Brain microvascular endothelial cell (primary cell): ENCODE measurements at places on chromosomes 1 and 21.

DNA sequence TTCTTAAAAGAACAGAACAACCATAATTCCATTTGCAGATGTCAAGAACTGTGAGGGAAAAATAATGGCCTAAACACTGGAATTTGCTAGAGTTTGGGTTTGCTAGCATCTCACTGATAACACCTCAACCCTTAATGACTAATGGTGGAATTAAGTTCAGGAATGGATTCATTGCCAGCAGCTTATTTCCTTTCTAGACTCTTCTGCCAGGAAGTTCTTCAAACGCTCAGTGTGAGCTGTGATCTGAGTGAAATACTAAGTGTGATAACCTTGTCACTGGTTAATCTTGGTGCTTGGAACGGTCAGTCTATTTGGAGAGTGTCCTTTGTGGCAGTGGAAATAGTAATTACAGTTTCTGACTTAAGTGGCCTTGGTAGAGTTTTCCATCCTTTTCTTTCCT lies 21.6 kb upstream of the PLEKHM2 start:
- DNase-seq: no peak

DNA sequence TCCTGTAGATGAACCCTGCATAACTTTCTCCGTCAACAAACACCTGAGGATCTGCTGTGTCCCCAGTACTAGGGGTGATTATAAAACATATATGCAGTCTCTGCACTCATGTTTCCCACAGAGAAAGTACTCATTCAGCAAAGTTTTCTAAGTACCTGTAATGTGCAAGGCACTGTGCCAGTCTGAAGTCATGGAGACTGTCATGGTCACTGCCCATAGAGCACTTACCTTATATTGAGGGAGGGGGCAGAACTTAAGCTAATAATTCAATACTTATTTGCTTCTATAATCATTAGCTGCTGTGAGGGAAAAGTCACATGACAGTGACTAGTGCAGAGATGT lies 41.2 kb downstream of the MAP3K21 start:
- DNase-seq: no peak

- no peak for DNase-seq
Observed at GRCh38 chr1:60359431-60359830, 285.9 kb upstream of the C1orf87 start.

- no peak for DNase-seq
Observed at GRCh38 chr1:81391125-81391828, 409.5 kb upstream of the ADGRL2 start.

GRCh38 chr1:154536570-154536969 lies 21.9 kb downstream of the UBE2Q1 start:
- no peak for DNase-seq

- DNase-seq: no peak
Observed at GRCh38 chr1:99529002-99529401, 116.9 kb upstream of the PALMD start.

DNA sequence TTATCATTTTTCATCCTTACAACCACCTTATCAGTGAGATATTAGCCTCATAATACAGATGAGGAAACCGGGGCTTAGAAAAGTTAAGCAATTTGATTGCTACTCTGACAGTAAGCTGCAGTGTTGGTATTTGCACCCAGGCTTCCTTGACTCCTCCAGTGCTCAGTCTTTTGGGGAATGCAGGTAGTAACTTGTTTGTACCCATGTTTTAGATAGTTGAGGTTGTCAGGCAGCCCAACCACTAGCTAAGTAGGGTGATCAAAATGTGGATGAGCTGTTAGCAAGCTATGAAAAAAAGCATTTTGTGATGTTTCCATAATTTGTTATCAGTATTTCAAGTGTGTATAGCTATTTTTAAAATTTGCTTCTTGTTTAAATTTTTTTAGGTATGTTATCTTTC lies 80.8 kb downstream of the SASS6 start:
- DNase-seq: no peak

GRCh38 chr1:203626910-203627246 lies 246 bp downstream of the ATP2B4 start:
- DNase-seq: no peak

DNA sequence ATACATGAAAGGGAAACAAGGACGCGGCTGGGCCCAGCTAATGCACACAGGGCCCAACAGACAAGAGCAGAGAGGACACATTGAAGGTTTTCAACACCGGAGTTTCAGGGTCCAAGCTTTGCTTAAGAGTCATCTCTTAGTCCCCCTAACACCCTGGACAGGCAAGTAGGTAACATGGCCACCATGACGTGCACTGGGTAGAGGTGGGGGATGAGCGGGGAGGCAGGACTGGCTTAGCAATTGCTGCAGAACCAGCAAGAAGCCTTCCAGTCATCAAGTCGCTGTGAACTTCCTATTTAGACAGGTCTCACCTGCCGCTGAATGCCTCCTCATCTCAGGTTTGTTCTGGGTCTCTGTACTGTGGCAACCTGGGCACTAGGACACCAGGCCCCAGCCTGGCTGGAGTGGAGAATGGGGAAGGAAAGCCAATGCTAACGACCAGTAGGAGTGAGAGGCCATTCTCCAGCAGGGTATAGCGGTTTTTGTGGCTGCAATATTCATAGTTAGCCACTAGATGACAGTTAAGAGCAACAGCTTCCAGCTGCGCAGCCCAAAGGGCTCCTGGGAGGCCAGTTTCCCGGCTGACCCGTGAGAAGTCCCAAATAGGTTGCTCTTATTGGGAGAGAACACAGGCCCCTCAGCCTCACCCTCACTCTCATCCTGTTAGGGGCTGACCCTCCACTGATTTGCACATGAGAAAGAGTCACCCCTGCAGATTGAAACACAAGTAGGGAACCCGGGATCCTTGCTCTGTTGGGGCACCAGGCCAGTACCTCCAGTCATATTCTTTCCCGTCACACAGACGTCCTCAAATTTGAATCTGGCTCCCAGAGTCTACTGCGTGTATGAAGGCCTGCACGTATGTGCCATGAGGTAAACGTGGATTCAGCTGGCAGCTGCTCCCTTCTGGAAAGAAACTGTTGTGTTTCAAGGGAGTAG lies 6.0 kb upstream of the PIGC start:
- DNase-seq: peak; percentile 56

DNA sequence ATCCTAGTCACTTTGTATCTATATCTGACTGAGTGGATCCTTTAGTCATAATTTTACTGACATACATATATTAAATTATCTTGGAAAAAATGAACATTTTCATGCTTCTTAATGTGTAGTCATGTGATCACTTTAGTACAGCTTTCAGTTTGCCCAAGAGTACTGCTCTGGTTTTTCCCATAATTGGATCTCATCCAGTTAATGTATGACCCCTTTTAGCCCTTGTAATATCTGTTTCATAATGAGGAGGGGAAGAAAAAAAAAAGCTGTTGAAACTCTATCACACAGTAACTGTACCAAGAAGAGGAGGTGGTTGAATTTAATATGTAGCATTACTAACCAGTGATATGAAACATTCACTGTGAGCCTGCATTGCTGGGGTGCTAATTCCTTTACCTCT lies 328.7 kb downstream of the PTPRC start:
- no peak for DNase-seq

DNA sequence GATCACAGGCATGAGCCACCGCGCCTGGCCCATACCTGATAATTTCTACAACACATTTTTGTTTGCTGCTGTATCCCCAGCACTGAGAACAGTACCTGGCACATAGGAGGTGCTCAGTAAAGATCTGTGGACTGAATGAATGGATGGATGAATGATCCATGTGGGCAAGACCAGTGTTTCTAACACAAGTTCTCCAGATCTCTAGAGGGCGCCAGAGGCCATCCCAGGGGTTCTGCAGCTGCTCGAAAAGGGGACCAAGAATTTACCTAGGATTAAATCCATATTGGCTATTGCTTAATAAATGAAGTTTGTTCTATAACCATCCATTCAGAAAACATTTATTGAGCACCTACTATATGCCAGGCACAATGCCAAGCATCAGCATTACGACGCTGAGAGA lies 167.7 kb downstream of the ACTL8 start:
- DNase-seq: peak; percentile 25

GRCh38 chr1:154837672-154838171 lies 32.4 kb downstream of the KCNN3 start:
- DNase-seq: no peak

DNA sequence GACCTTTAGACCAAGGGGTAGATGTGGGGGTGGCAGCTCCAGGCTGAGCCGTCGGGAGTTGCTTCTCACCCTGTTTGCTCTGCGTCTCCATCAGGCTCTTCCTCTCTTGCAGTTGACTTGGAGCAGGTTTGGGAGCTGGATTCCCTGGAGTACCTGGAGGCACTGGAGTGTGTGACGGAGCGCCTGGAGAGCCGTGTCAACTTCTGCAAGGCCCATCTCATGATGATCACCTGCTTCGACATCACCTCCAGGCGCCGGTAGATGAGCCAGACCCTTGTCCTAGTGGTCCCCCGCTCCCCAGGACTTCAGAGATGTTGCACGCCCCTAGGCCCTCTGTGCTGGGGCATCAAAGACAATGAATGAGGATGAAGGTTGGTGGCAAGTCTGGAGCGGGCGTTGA lies 547.6 kb downstream of the KIF26B start:
- DNase-seq: no peak

DNA sequence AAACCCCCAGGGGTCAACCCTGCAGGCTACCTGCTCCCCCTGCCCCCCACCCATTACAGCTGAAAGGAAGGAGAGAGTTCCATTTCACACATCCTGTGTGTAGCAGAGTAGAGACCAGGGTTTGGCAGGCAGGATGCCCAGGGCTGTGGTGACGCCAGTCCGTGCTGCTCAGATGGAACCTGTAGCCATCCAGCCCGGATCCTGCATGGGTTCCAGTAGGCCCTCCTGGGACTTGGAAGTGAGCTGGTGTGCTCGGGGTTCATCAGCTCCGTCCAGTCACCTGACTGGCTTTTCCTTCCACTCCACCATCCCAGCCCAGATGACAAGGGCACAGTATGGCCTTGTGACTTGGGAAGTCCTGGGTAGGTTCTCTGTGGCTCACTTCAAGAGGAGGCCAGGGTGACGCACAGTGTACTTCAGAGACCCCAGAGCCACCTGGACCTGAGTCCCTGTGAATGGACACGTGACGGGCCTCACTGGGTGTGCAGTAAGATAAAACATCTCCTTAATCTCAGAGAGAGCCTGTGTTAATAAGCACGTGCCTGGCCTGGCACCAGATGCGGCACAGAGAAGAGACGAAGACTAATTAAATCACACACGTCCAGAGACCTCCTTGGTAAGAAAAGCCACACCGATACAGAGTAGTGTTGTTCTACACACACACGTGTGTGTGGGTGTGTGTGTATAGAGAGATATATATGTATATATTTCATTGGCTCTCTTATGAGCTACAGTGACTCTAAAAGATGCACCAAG lies 16.0 kb downstream of the ITPKB start:
- DNase-seq: no peak

DNA sequence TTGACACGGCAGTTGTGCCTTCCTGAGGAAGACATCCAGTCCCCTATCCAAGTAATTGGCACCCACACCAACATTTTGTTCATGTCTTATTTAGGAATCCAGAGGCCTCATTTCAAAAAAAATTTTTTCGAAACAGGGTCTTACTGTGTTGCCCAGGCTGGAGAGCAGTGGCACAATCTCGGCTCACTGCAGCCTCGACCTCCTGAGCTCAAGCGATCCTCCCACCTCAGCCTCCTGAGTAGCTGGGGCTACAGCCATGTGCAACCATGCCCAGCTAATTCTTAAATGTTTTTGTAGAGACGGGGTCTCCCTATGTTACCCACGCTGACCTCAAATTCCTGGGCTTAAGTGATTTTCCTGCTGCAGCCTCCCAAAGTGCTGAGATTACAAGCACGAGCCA lies 9.2 kb upstream of the TRNP1 start:
- DNase-seq: no peak

GRCh38 chr1:109890115-109890953 lies 20.3 kb upstream of the CSF1 start:
- DNase-seq: no peak

- DNase-seq: no peak
Observed at GRCh38 chr1:56703747-56704146, 58.6 kb downstream of the PRKAA2 start.

GRCh38 chr1:53134042-53134485 lies 8.4 kb downstream of the SLC1A7 start:
- no peak for DNase-seq

- DNase-seq: no peak
Observed at GRCh38 chr1:15507278-15507677, 16.7 kb downstream of the CASP9 start.

- peak; percentile 42 for DNase-seq
Observed at GRCh38 chr1:47906009-47906432, 91.2 kb downstream of the TRABD2B start.

DNA sequence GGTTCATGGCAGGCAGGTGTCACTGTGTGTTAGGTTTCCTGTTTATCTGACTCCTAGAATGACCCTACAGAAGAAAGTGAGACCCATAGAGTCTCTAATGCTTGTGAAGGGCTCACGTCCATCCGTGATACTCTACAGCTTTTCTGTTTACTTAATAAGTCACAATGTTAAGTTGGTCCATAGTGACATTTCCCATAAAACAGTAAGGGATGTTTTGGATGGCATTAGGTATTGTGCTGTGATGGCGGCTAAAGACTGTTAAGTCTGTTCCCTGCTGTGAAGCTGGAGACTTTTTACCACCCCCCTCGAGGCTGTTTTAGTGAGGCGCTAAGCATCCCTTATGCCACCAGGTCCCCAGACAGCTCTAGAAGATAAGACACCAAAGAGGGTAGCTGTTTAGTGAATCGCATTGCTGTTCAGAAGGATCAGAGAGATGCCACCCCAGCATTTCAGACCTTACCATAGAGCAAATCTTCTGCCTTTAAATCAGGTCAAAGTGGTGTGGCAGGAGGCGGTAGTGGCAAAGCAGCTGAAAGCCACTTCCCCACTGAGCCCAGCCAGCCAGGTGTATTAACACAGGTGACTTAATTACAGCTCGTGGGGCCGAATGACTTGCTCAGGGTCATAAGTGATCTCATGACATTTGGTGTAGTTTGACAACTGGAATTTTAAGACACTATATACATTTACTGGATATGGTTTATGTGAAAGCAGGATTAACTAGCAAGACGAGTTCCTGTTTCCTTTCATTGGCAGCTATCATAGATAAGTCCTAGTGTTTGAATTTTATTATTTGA lies 25.0 kb downstream of the SLC37A1 start:
- no peak for DNase-seq

- DNase-seq: peak; percentile 55
Observed at GRCh38 chr1:192831706-192832355, 23.0 kb downstream of the RGS2 start.

DNA sequence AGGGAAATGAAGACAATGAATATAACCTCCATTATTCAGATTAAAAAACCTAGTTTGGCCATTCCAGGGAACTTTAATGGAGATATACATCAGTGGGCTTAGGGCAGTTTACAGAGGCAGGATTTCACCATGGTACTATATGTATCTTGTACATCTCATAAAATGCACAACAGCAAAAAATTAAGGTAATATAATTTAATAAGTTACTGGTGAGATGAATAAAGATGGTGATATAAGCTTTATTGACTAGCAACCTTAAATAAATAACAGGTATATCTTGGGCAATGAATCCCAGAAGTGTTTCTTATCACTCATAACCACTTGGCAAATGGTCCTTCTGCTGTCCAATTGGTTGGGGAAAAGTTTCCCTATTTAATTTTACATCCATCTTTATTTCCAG lies 29.0 kb downstream of the XCL1 start:
- no peak for DNase-seq

DNA sequence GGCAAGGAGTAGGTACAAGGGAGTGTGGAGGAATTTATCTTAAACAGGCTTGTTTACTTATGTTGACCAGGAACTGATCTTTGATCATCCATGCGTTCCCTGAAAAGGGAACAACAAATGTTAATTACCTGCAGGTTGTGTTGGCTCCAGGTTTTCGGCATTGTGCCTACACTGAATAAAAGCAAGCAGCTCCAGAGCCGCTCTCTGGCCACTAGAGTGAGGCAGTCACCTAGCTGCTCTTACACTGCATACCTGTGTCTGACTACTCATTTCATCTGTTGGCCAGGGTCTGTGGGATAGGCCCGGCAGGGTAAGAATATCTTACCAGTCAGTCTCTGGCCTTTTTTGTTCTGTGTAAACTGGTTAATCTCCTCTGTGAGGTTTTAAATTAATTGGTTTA lies 183.6 kb downstream of the HFM1 start:
- DNase-seq: no peak
